ENCODE measurements at places on chromosomes 7 and 10. TPM values are rescaled to one million over a fixed set of nuclear protein-coding genes. Genes with fewer than 3 reads are reported as not detected.

DNA sequence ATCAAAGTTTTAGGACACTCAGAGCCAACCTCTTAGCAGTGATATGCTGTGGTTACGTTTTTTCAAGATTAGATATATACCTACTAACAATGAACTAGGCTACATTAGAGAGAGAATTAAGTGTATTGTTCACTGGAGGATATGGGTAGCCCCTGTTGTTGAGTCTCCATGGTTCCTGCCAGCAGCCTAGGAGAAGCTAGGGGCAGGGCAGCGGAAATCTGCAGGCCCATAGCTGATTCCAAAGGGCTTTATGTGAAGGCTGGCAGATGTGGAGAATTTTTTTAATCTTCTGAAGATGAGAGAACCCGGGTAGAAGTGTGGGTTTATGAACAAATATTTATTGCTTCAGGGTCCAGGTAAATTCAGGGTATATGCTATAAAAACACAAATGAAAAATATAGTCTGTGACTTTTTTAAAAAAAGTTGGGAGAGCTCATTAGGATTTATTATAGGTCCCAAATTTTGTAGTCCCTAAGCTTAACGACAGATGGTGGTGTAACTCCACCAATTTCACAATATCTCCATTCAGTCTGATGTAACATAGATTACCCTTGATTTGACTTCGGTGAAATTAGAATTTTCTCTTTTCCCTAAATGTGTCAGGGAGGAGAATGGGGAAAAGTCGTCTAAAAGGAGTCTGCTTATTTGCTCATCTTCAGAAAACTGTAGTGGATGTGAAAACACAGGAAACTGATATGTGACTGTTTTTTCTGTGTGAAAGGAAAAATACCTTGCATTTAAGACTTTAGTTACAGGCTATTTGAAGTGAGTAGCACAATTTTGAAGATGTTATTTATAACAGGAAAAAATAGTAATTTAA, 163.0 kb upstream of the PPP1R3A start:
- DNase-seq, result no peak

The CADPS2 gene
- total RNA-seq, result 11.8 TPM

The MCU gene
- 19.4 TPM for total RNA-seq

GRCh38 chr7:80133361-80134114, 1.1 kb upstream of the GNAI1 start:
- DNase-seq, result no peak

DNA sequence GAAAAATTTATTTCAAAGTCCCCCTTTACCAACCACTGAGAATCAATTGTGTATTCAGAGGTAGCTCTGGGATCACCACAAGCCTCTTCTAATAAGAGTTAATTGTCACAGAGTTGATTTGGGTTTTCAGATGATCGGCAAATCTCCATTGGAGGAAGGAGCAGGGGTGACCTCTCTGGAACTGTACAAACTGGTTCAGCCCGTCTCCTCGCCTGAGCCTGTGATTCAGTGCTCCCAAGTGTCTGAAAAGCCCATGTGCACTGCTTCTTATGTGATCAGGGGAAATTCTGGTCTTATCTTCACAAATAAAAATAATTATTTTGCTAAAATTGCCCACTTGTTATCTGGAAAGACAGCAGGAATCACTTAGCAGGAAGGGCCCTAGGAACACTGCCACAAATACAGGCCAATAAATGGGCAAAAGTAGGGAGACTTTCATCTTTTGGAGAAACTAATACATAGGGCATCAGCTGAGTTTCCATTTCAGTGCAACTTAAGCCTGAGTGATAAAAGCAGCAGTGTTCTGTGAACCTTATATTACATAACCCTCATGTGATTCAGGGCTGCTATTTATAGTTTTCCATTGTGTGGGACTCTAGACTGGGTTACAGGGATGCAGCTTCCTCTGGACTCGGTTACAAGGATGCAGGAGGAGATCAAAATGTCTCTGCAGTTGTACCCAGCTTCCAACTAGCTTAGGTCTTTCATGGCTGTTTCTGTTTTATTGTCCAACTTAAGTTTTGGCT, 32.3 kb downstream of the CDK1 start:
- no peak for DNase-seq

- DNase-seq, result no peak
Measured at GRCh38 chr7:139526578-139527544, 3.4 kb downstream of the CLEC2L start.

The PGAM1 gene
- 311 TPM for total RNA-seq

- no peak for DNase-seq
Measured at GRCh38 chr10:8275911-8276310, 221.4 kb downstream of the GATA3 start.

DNA sequence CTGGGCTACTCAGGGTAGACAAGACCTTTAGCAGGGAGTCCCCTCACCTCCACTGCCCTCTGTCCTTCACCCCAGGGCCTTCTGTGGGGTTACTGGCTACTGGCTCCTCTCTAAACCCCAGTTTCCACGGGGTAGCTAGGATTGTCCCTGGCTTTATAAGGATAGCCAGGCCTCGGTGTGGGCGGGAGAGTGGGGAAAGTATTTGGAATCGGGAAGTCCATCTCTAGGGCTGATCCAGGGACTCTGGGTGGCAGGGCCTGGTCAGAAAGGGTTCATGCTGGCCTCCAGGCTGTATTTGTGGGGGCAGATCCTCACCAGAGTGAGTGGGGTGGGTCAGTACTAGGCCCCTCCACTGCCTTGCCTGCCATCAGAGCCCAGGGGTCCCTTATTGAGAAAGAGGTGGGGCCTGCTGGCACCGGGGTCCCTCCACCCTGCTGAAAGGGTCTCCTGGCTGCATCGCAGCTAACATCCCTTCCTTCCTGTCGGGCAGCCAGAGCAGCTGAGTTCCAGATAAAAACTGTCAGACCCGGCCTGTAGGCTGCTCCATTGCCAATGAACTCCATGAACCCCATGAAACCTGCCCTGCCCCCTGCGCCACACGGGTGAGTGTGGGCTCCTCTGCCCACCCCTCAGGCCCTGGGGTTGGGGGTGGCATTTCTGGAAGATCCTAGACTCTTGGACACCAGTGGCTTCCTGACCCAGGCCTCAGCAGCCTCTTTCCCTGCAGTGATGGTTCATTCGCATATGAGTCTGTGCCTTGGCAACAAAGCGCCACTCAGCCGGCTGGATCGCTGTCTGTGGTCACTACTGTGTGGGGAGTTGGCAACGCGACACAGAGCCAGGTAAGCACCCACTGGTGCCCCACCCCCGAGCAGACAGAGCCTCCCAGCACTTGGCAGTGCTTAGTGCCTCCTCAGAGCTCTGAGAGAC, 7.3 kb downstream of the ZMIZ2 start:
- peak; percentile 32 for DNase-seq

- no peak for DNase-seq
Measured at GRCh38 chr7:141198194-141198958, 124.5 kb downstream of the TMEM178B start.

DNA sequence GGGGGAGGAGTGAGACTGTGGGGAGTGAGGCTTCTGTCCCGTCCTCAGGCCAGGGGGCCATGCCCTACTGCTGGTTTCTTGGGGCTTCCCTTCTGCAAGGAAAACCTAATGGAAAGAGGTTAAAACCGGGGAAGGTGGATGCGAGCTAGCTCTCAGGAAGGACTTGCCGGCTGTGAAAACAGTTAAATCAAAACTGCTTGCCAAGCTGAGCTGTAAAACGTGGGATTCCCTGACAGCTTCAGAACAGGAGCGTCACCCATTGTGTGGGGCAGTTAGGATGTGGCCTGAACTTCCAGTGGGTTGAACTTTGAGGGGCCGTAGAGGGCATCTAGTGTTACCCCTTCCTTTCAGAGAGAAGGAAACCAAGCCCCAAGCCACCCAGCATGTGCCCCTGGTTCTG, 13.1 kb downstream of the TSPAN15 start:
- DNase-seq, result no peak

The EGR2 gene
- 4.7 TPM for total RNA-seq

The SNX10 gene
- 2.8 TPM for total RNA-seq

GRCh38 chr7:66296001-66296521, 90.9 kb downstream of the TPST1 start:
- no peak for DNase-seq

DNA sequence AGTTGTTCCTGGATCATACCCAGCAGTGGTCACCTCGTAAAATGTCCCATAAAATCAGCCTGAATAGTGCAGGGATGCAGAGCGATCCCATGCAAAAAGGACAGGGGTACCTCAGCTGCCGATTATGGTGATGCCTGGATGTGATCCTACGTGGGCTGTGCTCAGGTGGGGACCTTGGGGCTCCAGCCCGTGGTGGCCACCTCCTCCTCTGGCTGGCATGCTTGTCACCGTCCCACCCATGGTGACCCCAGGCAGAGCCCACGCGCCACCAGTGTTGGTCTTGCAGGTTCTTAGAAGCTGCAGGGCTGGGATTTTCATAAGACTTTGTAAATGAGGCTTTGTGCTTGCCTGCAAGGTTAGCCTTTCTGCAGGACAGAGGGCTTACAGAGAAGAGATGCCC, 97.2 kb downstream of the GLRX3 start:
- DNase-seq, result no peak

The ITGB8 gene
- 4.9 TPM for total RNA-seq

DNA sequence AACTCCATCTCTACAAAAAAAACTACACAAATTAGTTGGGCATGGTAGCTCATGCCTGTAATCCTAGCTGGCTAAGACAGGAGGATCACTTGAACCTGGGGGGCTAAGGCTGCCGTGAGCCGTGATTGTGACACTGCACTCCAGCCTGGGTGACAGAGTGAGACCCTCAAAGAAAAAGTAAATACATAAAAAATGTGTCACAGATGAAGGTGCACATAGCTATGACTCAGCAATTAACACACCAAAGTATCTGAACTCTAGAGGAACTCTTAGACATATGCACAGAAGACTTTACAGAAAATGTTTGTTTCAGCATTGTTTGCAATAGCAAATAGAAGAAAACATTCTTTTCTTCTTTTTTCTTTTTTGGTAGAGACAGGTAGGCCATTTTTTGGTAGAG, 8.3 kb downstream of the C10orf62 start:
- DNase-seq, result no peak

GRCh38 chr7:88217675-88218428, 2.0 kb downstream of the SRI start:
- no peak for DNase-seq

- no peak for DNase-seq
Measured at GRCh38 chr7:114138587-114138986, 219.8 kb upstream of the PPP1R3A start.

The CREB3L2 gene
- 37.8 TPM for total RNA-seq

DNA sequence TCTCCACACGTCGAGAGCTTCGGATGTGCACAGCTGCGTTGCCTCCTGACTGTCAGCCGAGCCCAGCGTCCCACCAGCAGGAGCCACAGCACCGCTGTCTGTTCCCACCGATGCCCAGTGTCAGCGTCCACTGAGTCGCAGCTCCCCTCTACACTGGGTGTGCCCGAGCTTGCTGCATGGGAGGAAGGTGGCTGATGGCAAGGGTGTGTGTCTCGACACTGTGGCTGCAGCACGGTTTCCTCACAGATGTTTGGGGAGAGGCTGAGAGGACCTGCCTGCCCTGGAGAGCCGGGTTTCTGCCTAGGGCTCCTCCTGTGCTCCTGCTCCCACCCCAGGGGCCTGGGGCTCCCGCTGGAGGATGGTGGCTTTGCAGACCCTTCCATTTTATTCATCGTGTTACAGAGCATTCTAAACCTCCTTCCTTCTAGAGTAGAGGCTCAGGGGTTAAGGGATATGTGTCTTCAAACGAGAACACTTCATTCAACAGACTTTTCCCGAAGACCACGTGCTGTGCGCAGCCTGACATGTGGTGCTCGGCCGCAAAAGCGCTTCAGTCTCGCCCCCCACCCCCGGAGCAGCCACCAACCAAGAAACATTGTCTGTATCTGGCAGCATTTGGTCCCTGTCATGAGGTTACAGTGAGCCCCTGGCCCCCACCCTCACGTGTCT, 384.8 kb downstream of the DNAJB6 start:
- DNase-seq, result no peak

DNA sequence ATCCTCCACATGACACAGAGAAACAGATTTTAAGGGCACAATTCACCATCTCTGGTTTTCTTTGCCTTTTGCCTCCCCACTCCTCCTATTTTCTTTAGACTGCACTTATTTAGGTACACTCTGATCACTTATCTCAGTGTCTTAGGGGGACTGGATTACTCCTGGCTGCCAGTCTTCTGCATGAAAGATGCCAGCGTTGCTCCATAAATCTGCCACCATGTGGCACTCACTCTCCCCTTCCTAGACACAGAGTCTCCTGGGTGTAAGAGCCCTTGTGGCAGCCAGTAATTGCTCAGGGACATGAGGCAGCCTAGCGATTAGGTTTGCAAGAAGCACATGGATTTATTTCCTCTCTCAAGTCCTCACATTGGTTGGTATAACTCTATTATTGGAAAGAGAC, 34.5 kb upstream of the RBM20 start:
- DNase-seq, result no peak

DNA sequence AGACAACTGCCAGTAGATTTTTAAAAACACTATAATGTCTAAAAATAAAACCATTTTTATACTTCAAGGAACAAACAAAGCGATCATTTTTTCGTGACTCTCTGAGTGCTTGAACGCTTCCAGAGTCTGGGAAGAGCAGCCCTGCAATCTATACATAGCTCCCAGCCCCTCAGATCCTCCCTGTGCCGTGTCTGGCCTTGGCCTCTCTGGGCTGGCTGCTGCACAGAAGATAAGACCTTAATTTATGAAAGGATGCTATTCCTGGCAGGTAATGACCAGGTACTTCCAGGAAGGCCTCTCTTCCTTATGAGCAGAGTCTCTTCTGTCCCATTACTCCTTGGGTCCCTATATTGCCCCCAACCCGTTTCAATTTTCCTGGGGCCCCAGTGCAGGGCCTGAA, 200.9 kb upstream of the AOAH start:
- DNase-seq, result no peak

The ESYT2 gene
- 51.7 TPM for total RNA-seq

The PRSS1 gene
- 0.61 TPM for total RNA-seq

DNA sequence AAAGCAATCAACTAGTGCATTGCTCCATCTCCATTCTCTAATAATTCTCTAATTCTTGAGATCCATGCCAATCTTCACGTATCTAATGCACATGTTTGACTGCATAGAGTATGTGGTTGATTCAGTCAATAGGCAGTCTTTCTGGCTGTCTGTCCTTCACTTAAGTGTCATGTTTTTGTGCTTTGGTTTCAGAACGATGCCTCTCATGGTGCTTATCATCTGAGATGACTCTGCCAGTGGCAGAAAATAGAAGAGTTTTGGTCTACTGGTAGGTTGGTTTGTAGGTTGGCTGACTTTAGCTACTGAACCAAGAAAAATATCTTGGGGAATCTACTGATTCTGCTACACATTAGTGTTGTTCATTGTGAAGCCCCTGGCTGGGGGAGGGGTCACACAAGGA, 364.2 kb downstream of the SFMBT2 start:
- DNase-seq, result no peak

GRCh38 chr10:71323407-71323806, 4.3 kb downstream of the SLC29A3 start:
- DNase-seq, result no peak

The MRLN gene
- total RNA-seq, result not detected

The HABP2 gene
- total RNA-seq, result 0.09 TPM

GRCh38 chr7:157576415-157576814, 239.6 kb downstream of the DNAJB6 start:
- peak; percentile 63 for DNase-seq

DNA sequence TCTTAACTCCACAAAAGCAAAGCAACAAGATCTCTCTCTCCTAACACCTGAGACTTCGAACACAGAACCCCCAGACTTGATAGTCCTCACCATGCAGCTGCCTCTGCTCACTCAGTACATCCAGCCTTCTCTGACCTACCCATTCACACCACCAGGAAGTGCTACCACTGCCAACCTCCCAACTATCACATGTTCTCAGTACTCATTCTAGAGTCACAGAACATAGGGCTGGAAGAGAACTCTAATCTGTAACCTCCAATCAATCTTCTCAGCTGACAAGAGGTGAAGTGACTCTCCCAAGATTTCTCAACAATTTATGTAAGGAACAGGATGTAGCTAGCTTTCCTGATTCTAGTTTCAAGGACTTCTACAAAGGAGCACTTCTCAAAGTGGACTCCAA, 3.8 kb downstream of the NUDCD3 start:
- no peak for DNase-seq

The BMI1 gene
- 41.1 TPM for total RNA-seq

The CALY gene
- not detected for total RNA-seq

All from right cardiac atrium (tissue), 5 donors.